ENCODE measurements at places on chromosomes 1 and 21. TPM values are rescaled to one million over a fixed set of nuclear protein-coding genes. Genes with fewer than 3 reads are reported as not detected.

DNA sequence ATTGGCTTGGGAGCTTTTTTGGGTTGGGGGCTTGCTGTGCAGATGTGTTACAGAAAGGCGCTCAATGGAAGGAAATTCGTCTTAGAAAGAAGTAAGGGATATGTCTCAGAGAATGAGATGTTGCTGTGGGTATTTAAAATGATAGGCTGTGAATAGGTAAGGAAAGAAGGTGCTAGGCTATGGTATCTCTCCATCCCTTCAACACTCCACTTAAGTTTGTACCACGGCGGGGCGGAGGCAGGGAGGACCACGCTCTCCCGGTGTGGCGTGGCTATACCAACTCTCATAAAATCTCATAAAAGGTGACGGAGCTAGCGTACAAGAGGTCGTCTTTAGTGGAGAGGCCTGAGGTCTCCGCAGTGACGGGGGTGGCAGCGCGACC is 305 bp upstream of the RPS6KC1 start:
- DNase-seq: no peak
- no peaks in the 10 kb centered on the region for H3K27me3 ChIP-seq
- peak overlapping the region; percentile 76 for H3K27ac ChIP-seq
- no peaks in the 10 kb centered on the region for H3K36me3 ChIP-seq
- H3K4me3 ChIP-seq: peak overlapping the region; percentile 70
- no peaks in the 10 kb centered on the region for H3K4me1 ChIP-seq

GRCh38 chr1:202143011-202143767 is 1.3 kb downstream of the ARL8A start:
- peak overlapping the region; percentile 94 for H3K27ac ChIP-seq
- H3K27me3 ChIP-seq: no peaks in the 10 kb centered on the region
- DNase-seq: peak; percentile 77

DNA sequence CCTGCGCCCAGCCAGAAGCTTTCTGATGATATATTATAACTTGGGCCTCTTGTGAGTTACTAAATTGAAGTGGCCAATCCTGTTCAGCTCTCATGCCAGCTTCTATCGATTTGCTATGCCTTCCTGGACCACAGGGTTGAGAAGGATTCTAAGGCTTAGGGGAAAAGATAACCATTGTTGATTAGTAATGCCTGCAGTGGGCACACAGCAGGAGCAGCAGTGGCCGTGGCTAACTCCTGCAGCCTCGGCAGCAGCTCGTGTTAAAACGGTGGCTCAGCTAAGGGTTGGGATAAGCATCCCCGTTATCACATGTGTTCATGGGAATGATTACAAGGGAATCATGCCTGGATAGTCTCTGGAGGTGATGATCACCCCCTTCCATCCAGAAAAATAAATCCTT is 20.5 kb upstream of the KCNE2 start:
- H3K4me1 ChIP-seq: peaks cover 22% of the 10 kb centered on the region
- H3K27me3 ChIP-seq: no peaks in the 10 kb centered on the region
- no peak overlapping the region for H3K27ac ChIP-seq
- DNase-seq: no peak
- H3K36me3 ChIP-seq: no peaks in the 10 kb centered on the region
- no peak overlapping the region for H3K4me3 ChIP-seq

GRCh38 chr21:32940079-32941014 is 85.4 kb upstream of the OLIG2 start:
- no peak overlapping the region for H3K4me3 ChIP-seq
- DNase-seq: no peak
- H3K27ac ChIP-seq: no peak overlapping the region
- no peaks in the 10 kb centered on the region for H3K4me1 ChIP-seq

DNA sequence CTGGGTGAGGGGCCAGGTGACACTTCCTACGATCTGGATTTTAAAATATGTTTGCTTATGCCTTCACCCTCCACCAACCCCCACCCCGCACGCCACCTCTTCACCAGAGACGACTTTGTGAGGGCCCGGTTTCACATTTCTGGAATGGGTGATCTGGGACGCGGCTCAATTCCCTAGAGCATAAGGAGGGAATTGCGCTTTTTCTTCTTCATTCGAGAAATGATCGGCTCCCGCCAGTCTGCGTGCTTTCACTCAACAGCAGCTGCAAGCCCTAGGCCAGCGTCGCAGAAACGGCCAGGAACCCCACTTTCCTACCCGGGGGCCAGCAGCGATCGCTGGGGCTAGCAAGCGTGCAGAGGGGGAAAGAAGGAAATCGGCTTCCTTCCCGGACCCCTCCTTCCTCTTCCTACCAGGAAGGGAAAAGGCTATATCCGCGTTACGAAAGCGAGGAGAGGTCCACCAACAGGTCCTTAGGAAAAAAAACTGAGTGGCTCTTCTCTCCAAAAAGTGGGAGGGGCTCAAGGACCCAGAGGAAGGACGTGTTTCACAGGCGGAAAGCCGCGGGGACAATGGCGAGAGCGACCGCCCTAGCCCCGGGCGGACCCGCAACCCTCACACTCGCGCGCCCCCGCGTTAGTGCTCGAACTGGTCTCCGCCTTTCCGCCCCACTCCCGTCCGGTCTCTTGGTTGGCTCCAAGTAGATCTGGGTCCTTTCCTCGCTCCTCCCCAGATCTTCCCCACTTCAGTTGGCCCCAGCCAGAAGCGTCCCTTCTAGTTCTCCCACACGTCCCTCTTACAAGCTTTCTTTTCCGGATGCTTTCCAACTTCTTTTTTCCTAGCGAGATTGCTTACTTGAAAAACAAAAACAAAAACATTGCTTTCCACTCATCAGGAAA is 1.1 kb upstream of the ADAMTS1 start:
- peak overlapping the region; percentile 92 for H3K27ac ChIP-seq
- H3K4me3 ChIP-seq: peak overlapping the region; percentile 72
- H3K27me3 ChIP-seq: no peaks in the 10 kb centered on the region
- H3K4me1 ChIP-seq: no peaks in the 10 kb centered on the region
- peak; percentile 92 for DNase-seq

- no peaks in the 10 kb centered on the region for H3K27me3 ChIP-seq
- H3K4me1 ChIP-seq: peaks cover 41% of the 10 kb centered on the region
- H3K36me3 ChIP-seq: no peaks in the 10 kb centered on the region
These were observed 20.6 kb downstream of the ADORA1 start for GRCh38 chr1:203148127-203148526.

DNA sequence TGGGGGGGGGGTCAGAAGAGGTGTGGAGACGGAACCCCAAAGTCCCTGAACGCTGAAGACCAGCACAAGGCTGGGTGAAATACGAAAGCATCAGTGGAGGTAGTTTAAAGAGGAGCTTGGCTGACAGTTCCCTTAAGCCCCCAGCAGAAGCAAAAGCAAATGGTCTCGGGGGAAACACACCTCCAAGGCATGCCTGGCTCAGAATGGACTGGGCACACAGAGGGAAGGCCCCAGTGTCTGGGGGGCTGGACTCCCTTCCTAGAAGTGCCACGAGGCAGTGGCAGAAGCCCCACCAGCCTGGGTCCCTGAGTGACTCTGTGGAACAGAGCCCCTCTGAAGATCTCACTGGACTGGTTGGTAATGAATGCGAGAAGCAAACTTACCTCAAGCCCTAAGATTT is 43.9 kb downstream of the UBE2G2 start:
- H3K4me3 ChIP-seq: no peak overlapping the region
- no peak for DNase-seq
- no peaks in the 10 kb centered on the region for H3K27me3 ChIP-seq
- no peaks in the 10 kb centered on the region for H3K36me3 ChIP-seq
- no peaks in the 10 kb centered on the region for H3K4me1 ChIP-seq

- no peak overlapping the region for H3K4me3 ChIP-seq
- no peak for DNase-seq
- H3K4me1 ChIP-seq: no peaks in the 10 kb centered on the region
- H3K27me3 ChIP-seq: no peaks in the 10 kb centered on the region
These were observed 82.8 kb downstream of the AXDND1 start for GRCh38 chr1:179448437-179449149.

- DNase-seq: no peak
- H3K4me1 ChIP-seq: peaks cover 72% of the 10 kb centered on the region
These were observed 22.9 kb downstream of the ATP2B4 start for GRCh38 chr1:203649551-203649998.

- H3K4me3 ChIP-seq: no peak overlapping the region
- H3K4me1 ChIP-seq: no peaks in the 10 kb centered on the region
- no peak overlapping the region for H3K27ac ChIP-seq
- DNase-seq: no peak
- peaks cover 70% of the 10 kb centered on the region for H3K36me3 ChIP-seq
- no peaks in the 10 kb centered on the region for H3K27me3 ChIP-seq
These were observed 45.2 kb downstream of the EPRS1 start for GRCh38 chr1:220001095-220001501.

GRCh38 chr1:112666946-112667345 is 7.5 kb upstream of the MOV10 start:
- no peak overlapping the region for H3K27ac ChIP-seq
- H3K27me3 ChIP-seq: no peaks in the 10 kb centered on the region
- no peak overlapping the region for H3K4me3 ChIP-seq
- no peak for DNase-seq
- no peaks in the 10 kb centered on the region for H3K4me1 ChIP-seq

DNA sequence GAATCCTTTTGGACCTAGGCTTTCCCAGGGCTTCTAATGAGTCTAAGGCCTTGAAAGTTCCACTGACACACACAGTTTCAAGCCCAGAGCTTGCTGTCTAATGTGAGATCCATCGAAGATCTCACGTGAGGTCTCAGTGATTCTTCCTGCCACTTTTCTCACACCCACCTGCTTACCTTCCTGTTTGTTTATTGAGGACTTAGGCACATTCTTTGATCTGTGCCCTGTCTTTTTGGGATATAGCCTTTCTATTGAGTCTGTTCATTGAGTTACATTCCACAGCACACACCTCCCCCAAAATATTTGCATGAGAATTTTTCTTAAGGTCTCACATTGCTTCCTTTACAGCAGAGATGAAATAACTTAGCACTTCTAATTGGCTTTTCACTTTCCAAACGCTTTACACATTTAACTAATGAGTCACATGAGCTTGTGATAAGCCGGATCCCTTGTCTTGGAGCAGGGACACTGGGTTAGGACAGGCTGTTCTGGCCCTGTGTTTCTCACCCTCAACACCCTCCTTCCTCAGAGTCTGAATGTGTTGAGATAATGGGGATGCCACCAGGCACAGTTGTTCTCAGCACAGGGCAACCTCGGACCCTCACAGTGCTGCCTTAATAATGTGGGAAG is 288.3 kb downstream of the TM2D1 start:
- peak; percentile 82 for DNase-seq
- H3K36me3 ChIP-seq: no peaks in the 10 kb centered on the region
- no peaks in the 10 kb centered on the region for H3K4me1 ChIP-seq
- peak overlapping the region; percentile 63 for H3K27ac ChIP-seq

DNA sequence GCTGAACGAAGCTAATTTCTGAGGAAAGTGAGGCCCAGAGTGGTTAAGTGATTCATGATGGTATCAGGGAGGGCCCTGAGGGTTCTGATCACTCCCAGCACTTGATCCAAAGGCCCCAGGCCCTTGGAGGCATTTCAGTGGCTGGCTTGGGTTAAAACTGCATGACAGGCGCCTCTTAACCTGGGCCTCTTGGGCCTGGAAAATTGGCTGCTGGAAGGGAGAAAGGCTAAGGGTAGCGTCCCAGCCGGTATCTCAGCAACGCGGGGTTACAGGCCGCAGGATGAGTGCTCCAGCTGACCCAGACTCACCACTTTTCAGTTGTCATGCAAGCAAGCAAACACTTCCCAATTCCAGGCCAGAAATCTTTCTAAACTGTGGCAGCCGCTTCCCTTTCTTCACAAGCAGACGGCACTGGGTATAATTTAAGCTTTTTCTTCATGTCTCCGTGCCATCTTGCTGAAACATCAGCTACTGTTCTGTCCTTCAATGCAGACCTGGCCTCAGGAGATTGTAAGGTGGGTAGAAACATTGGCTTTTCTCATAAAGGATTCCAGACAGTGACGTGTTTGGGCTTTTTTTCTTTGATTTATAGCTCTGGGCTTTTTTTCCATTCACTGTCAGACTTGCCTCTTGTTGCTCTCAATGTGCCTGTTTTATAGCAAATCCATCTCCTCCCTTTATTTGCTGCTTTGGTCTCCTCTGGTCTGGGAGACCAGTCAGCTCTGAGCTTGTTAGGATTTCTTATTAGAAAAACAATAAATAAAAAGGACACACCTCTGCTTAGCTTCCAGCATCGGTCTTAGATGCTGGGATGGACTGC is 229.1 kb downstream of the KCNJ6 start:
- no peaks in the 10 kb centered on the region for H3K4me1 ChIP-seq
- H3K36me3 ChIP-seq: no peaks in the 10 kb centered on the region
- no peak for DNase-seq

DNA sequence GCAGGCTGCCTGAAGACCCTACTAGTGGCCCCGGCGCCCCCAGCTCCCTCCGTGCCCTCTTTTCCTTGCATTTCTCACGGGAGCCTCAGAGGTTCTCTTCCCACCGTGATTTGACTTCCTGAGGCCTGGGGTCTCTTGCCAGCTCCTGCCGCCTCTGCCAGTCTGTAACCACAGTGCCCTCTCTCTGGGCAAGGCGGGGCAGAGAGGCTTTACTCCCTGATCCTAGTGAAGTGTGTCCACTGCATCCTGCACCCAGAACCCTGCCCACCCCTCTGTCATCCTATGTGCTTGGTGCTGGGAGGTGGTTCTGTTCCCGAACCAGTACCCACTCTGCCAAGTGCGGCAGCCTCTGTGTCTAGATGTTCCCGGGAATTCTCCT is 2.4 kb downstream of the ESPN start:
- peaks cover 23% of the 10 kb centered on the region for H3K27me3 ChIP-seq
- no peaks in the 10 kb centered on the region for H3K4me1 ChIP-seq
- DNase-seq: no peak
- H3K4me3 ChIP-seq: no peak overlapping the region
- H3K36me3 ChIP-seq: no peaks in the 10 kb centered on the region

- H3K4me3 ChIP-seq: no peak overlapping the region
- H3K36me3 ChIP-seq: no peaks in the 10 kb centered on the region
- no peak for DNase-seq
These were observed 32.8 kb downstream of the LRRC8B start for GRCh38 chr1:89557445-89557825.

DNA sequence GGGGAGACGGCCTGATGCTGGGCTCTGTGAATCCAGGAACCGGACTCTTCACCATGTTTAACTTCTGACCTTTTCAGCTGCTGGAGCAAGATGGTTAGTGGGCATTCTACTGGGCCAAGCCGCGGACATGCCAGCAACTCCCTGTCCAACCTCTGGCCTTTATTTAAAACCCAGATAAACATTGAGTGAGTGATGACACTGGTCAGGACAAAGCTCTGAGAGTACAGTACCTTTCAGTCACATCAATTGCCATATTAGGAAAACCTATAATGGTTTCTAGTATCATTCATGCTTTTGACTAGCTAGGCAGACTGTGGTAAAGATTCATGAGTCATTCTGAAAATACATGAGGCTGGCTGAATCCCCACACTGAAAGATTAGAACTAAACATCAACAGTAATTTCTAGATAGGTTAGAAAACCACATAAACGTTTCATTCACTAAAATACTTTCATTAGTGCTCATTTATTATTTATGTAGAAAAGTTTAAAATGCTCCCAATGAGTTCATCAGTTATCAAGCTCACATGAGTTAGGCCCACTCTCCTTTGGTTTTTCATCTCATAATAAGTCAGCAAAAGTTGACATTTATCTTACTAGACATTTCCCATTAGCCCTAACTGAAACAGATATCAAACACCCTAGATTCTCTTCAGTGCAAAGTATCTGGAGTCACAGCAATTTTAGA is 7.1 kb upstream of the ACTA1 start:
- peaks cover 11% of the 10 kb centered on the region for H3K4me1 ChIP-seq
- no peaks in the 10 kb centered on the region for H3K27me3 ChIP-seq
- H3K27ac ChIP-seq: peak overlapping the region; percentile 75

Gene ATP1A2
- total RNA-seq: 228 TPM

Gene RAB3B
- total RNA-seq: not detected

Gene TXNIP
- 898 TPM for total RNA-seq

Gene APOBEC4
- not detected for total RNA-seq

Gene TFF1
- not detected for total RNA-seq

Gene SH2D5
- not detected for total RNA-seq

Gene HIVEP3
- 4.7 TPM for total RNA-seq

Gene LCE2B
- total RNA-seq: not detected

Gene SLAMF9
- total RNA-seq: not detected
